ENCODE measurements at places on chromosomes 6 and 20.

- no peak for DNase-seq
These were observed 15.8 kb downstream of the NPEPL1 start for GRCh38 chr20:58708246-58708931.

DNA sequence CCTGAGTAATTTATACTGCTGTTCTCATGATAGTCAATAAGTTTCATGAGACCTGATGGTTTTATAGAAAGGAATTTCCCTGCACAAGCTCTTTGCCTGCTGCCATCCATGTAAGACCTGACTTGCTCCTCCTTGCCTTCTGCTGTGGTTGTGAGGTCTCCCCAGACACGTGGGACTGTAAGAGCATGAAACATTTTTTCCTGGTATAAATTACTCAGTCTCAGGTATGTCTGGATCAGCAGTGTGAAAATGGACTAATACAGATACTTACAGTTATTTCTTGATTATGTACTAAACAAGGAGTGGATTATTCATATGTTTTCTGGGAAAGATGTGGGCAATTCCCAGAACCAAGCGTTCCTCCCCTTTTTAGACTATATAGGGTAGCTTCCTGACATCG, 1.9 kb upstream of the TRIM38 start:
- DNase-seq: no peak

- no peak for DNase-seq
These were observed 11.9 kb upstream of the MYCT1 start for GRCh38 chr6:152685819-152686218.

GRCh38 chr6:38192487-38192886, 373.0 kb downstream of the ZFAND3 start:
- no peak for DNase-seq

DNA sequence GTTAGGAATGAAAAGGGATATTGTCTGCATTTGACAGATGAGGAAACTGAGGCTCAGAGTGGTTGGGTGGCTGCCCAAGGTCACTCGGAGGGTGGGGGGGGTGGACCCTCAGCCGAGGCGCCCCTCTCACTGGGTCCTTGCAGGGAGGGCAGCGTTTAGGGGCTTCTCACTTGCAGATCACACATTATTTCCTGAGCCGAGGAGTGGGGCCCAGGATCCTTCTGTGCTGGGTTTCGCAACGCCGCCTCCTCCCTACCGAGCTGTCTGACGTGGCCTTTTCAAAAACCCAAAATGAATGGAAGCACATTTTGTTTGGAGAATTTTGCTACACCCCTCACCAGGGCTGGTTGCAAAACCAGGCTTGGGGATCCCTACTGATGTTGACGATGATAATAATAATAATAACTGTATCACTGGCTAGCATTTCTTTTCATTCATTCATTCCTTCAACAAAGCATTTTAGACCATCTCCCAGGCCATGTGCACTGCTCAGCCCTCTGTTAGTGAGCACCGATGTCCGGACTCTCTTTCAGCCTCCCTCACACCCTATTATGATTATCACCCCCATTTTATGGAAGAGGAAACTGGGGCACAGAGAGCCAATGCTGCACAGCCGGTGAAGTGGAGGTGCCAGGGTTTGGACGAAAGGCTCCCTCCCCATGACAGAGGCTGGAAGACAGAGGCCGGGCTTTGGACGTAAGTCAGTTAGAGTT, 5.2 kb downstream of the DLGAP4 start:
- DNase-seq: peak; percentile 69

DNA sequence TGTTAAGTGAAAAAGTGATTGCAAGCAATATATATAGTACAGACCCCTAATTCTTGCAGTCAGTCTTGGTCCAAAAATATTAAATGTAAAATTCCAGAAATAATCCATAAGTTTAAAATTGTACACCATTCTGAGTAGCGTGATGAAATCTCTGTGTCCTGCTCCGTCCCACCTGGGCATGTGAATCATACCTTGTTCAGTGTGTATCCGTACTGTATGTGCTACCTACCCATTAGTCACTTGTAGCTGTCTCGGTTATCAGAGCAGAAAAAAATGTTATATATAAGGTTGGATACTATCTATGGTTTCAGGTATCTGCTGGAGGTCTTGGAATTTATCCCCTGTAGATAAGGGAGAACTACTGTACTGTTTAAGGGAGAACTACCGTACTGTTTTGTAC, 16.3 kb downstream of the IRAK1BP1 start:
- no peak for DNase-seq

GRCh38 chr20:64168381-64169090, 4.3 kb downstream of the MYT1 start:
- no peak for DNase-seq

GRCh38 chr20:11216451-11217314, 542.9 kb upstream of the JAG1 start:
- DNase-seq: no peak

GRCh38 chr20:39849664-39850063, 839.4 kb downstream of the MAFB start:
- peak; percentile 64 for DNase-seq

DNA sequence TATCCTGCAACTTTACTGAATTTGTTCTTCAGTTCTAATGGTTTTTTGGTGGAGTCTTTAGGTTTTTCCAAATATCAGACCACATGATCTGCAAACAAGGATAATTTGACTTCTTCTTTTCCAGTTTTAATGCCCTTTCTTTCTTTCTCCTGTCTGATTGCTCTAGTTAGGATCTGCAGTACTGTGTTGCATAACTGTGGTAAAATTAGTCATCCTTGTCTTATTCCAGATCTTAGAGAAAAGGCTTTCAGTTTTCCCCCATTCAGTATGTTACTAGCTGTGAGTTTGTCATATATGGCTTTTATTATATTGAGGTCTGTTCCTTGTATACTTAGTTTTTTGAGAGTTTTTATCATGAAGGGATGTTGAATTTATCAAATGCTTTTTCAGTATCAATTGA, 4.3 kb downstream of the MICA start:
- DNase-seq: no peak

DNA sequence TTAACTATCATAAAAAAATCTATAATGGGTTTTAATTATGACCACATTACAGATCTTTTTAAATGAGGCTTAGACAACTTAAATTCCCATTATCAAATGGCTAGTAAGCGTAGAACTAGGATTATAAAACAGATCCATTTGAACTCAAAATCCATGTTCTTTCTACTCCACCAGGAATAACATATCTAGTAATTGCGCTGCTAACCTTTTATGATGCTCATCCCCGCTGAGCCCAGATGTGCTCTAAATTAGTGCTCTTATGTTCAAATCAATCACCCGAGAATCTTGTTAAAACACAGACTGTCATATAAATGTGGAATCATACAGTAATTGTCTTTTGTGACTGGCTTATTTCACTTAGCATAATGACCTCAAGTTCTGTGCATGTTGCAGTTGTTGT, 903.1 kb downstream of the PHF3 start:
- no peak for DNase-seq

- no peak for DNase-seq
These were observed 1.4 kb upstream of the HECA start for GRCh38 chr6:139133262-139134063.

DNA sequence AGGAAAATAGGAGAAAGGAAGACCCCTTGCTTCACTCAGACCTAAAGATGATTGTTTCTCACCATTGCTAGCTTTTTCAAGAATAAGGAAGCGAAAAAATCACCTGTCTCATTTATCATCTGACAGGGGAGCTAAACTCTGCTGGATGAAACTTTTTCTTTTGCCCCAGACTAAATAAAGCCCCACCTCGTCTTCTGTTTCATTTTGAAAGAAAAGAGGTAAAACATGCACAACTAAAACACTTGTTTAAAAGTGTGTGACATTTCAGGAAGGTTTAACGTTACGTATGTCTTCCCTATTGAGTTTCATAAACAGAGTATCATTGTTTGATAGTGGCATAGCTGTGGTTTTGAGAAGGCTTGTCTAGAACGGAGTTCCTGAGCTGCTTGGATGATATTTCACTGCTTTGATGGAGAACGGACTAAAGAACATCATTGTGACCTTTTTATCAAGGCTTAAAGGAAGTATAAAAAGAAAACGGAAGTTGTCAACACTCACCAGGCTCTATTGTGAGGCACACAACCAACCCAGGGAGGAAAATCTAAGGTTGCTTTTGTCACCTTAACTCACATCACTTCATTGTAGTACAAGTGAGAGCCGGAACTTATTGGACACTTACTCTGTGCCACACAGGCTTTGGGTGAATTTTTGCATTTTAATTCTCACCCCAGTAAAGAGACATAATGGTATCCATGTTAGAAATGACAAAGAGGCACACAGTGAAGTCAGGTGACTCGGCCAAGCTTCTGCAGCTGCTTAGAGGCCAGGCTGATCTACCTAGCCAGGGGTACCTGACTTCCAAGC, 29.5 kb downstream of the TSHZ2 start:
- DNase-seq: no peak

GRCh38 chr6:160279850-160280249, 21.2 kb upstream of the SLC22A2 start:
- no peak for DNase-seq

GRCh38 chr20:38073307-38074071, 39.9 kb downstream of the RPRD1B start:
- peak; percentile 64 for DNase-seq

All from Ammon's horn (tissue), 1 donor.